Dorsolateral prefrontal cortex (tissue), 122 donors: ENCODE measurements at places on chromosomes 3 and 15. TPM values are rescaled to one million over a fixed set of nuclear protein-coding genes. Genes with fewer than 3 reads are reported as not detected.

GRCh38 chr3:128488991-128489673, 3.9 kb downstream of the GATA2 start:
- DNase-seq = peak; percentile 25

- DNase-seq = peak; percentile 18
Measured at GRCh38 chr3:146747928-146748327, 142.8 kb upstream of the PLSCR5 start.

DNA sequence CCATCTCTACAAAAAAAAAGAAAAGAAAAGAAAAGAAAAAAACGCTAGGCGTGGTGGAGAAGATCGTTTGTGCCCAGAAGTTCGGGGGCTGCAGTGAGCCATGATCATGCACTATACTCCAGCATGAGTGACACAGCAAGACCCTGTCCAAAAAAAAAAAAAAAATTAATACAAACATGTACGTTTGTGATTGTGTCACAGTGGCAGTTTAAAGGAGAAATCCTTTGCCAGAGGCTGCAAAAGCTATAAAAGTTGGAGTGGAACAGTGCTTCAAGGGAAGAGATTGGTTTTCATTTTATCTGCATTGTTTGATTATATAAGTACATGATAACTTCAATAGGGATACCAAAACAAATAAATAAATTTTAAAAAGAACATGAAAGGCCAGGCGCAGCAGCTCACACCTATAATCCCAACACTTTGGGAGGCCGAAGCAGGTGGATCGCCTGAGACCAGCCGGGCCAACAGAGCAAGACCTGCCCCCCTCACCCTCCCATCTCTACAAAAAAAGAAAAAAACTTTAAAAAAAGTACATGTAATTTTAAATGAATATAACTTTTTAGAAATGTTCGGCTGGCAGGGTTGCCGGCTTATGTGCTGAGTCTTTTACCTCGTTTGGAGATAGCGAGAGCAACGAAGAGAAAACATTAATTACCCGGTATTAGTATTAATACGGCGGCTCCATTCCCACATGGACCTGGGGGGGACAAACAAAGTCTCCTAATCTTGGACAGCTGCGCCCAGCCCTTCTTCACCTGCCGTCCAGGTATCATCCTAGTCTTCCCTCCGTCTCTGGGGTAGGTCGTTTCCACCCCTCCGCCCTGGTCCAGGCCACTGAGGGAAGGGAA, 573 bp upstream of the DIS3L start:
- no peak for DNase-seq

DNA sequence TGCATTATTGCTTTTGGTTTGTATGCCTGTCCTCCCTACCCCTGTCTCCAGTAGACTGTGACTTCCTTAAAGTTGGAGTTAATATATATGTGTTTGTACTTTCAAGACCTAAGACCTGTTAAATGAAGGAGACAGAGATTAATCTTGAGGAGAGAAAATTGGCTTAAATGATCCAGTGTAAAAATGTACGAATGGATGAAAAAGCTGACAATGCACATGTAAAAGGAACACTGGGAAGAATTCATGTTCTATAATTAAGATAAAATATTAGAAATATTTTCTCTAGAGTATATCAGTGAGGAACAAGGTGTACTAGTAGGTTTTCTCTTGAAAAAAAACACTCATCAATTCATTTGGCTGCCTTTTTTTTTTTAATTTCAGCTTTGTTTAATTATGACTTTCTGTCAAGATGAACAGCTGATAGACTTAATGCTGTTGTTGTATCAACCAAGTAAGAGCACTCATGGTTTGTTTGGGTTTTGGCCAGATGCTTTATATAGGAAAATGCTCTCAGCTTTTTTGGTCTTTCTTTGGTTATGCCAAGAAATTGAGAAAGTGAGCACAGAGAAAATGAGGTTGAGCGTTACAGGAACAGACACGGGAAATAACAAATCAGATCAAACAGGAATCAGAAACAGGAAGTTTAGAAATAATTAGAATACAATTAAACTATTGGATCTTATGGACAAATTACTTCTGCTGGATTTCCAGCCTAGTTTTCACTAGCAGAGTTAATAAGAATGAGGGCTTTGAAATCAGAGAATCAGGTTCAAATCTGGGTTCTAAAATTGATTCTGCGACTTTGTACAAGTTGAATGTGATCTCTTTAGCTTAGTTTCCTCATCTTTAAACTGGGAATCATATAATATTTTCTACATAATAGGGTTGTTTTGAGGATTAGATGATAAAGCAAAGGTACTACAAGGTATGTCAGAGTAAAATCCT, 38.3 kb upstream of the AADAC start:
- DNase-seq = no peak

GRCh38 chr3:17044855-17045254, 160.1 kb downstream of the PLCL2 start:
- no peak for DNase-seq

DNA sequence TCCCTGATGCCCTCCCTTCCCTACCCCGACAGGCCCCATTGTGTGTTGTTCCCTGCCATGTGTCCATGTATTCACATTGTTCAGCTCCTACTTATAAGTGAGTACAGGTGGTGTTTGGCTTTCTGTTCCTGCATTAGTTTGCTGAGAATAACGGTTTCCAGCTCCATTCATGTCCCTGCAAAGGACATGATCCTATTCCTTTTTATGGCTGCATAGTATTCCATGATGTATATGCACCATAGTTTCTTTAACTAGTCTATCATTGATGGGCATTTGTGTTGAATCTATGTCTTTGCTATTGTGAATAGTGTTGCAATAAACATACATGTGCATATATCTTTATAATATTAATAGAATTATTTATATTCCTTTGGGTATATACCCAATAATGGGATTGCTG, 52.1 kb upstream of the TNFSF10 start:
- no peak for DNase-seq

DNA sequence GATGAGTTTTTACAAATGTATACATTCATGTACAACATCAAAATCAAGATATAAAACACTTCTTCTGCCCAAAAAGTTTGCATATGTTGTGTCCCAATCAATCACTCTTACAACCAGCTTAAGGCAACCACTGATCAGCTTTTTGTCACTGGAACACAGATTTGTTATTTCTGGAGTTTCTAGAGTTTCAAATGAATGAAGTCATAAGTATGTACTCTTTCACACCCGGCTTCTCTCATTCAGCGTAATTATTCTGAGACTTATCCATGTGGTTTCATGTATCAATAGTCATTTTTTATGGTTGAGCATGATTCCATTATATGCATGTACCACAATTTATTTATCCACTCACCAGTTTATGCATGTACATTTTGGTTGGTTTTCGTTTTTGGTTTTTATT, 53.0 kb upstream of the CORO2B start:
- no peak for DNase-seq

MESP1 gene
- total RNA-seq = 13.5 TPM

BFSP2 gene
- total RNA-seq = not detected

SLC38A3 gene
- 24.1 TPM for total RNA-seq

TMEM108 gene
- 34.4 TPM for total RNA-seq

SLC28A2 gene
- not detected for total RNA-seq

ITPKA gene
- total RNA-seq = 113 TPM
